ENCODE measurements at places on chromosomes 2 and 18.

- DNase-seq: peak; percentile 31
Observed at GRCh38 chr2:70901227-70902066, 34.3 kb upstream of the ATP6V1B1 start.

DNA sequence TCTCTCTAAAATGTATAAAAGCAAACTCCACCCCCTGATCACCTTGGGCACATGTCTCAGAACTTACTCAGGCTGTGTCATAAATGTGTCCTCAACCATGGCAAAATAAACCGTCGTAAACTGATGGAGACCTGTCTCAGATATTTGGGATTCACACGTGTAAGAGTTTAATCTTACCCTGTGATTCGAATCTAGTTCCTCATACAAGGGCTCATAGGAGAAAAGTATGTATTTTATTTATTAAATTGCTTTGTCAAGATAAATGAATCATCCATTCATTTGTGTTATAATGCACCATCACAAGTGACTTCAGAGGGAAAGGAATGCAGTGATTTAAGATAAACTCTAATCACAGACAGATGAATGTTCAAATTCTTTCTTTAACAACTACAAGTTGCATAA lies 712.5 kb upstream of the LRATD1 start:
- no peak for DNase-seq

GRCh38 chr18:48721312-48721711 lies 182.5 kb downstream of the CTIF start:
- DNase-seq: no peak

DNA sequence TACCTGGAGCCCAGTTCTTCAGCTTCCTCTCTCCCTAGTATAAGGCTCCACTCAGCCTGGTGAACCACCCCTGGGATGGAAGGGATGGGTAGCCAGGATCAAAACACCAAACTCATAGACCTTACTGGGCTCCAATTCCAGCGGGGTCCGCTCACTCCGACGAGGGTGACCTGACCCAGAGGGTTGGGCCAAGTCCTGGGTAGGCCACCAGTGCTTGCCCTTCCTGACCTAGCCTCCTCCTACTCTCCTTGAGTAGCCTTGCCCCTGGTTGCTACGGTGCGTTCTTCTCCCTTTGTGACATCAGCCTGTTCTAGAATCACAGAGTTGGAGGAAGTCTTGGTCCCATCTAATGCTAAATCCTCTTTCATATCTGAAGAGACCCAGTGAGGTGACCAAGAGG lies 537 bp upstream of the STAT4 start:
- peak; percentile 34 for DNase-seq

DNA sequence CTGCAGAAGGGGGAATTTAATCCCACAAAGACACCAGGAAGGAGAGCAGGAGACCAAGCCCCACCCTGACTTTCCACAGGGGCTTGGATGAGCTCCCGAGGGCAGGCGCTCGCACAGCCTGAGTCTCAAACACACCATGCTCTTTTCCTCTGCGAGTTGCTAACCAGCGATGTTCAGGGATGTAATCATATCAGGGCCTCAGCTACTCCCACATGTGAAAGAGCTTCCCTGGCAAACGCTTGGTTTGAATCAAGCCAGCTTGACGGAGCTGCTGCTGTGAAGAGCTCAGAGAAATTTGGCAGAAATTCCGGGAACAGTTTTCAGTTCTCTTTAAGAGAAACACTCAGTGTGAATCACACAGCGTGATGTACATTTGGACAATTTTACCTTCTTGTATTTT lies 385.8 kb downstream of the GALR1 start:
- DNase-seq: no peak

DNA sequence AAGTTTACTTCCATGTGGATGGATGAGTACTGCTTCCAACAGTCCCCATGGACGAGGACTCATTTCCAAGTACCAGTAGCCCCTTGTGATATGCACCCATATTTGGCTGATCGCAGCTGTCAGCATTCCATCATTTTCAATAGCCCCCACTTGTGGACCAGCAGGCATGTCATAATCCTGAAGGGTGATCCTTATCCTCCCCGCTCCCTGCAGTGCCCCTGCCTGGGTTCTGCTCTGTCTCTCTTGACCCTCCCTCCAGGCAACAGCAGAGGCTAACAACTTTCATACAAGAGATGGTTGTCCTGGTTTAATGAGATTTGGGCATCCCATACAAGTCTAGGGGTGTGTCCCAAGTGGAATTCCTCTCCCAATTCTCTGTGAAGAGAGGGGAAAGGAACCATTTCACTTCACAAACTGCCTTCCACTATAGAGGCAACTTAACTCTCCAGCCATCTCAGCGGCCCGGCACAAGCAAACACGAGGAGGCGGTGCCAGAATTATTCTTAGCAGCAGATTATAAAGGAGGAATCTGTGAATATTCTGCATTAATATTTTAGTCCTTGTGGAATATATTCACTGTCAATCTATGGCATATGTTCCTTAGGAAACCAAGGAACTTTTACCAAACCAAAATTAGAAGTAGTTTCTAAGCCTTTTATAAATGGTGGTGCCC lies 110.7 kb downstream of the RTN4 start:
- no peak for DNase-seq

DNA sequence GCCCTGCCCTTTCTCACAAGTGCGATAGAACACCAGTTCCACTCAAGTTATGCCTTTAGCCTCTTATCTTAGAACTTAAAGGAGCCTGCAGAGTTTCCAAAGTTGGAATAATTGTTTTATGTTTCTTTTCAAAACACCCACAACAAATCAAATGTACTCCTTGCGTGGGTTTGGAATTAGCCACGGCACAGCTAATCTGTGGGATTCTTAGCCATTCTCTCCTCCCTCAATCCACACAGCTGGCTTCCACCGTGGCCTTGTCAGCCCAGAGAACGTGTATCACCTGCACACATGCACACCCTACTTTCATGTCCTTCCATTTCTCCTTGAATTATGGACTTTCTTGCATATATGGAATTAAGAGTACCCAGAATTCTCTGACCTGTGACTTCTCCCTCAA lies 135.1 kb upstream of the LTBP1 start:
- no peak for DNase-seq

DNA sequence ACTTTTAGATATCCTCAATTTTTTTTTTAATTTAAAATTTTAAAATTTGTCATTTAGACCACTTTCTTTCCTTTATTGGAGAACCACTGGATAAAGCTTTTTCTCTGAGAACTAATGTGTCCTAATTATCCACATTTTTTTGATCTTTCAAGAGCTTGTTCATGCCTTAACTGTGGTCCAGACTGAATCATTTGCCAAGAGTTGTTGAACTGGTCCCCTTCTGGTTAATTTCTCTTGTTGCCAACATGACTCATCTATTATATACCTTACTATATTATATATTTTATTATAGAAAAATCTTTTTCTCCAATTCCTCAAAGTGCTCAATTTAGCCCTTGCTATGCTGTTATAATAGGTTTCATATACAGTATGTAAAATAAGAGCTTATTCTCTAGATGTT lies 53.1 kb upstream of the TMEM87B start:
- DNase-seq: no peak

GRCh38 chr2:176003958-176004357 lies 1.9 kb upstream of the LNPK start:
- no peak for DNase-seq

DNA sequence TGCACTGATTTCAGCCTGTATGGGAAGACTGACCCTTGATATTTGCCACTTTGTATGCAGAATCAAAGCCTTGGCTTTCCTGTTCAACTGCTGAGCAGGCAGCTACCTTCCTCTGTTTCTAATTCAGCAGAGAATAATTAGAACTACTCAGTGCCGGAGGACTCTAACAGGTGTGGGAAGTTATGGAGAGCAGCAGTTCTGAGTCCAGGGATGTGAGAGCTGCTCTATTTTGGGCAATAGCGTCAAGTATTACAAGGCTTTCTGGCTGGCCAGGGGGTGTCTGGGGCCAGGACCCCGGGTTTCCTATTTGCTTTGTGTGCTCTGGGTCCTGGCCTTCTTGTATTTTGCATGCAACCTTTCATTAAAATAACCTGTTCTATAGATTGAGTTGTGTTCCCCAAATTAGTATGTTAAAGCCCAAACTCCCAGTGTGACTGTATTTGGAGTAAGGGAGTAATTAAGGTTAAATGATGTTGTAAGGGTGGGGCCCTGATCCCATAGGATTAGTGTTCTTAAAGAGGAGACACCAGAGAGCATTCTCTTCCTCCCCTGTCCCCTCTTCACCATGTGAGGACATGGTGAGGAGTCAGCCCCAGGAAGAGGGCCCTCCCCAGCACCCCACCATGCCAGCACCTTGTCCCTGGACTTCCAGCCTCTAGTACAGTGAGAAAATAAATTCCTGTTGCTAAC lies 5.6 kb upstream of the NTSR2 start:
- no peak for DNase-seq

DNA sequence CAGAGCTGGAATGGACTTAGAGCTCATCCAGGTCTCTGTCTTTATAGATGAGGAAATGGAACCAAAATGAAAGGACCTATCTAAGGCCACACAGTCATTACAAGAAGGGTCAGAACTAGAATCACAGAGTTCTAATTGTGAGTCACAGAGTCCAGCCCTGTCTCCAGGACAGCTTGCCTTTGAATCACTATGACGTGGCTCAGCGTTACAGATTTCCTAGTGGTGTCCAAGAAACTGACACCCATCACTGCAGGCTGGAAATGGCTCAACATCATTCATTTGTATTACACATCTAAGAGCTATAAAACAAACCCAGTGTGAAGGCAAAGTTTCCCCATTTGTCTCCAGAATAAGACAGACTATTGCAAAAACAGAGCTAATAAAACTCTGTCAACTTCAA lies 164.3 kb upstream of the SIX2 start:
- no peak for DNase-seq

DNA sequence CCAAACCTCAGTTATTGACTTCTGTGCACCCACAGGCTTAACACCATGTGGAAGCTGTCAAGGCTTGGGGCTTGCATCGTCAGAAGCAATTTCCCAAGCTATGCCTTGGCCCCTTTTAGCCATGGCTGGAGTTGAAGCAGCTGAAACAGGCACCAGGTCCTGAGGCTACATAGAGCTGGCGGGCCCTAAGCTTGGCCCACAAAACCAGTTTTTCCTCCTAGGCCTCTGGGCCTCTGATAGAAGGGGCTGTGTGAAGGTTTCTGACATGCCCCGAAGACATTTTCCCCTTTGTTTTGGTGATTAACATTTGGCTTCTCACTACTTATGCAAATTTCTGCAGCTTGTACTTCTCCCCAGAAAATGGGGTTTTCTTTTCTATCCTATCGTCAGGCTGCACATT lies 9.1 kb upstream of the TMX3 start:
- DNase-seq: no peak

DNA sequence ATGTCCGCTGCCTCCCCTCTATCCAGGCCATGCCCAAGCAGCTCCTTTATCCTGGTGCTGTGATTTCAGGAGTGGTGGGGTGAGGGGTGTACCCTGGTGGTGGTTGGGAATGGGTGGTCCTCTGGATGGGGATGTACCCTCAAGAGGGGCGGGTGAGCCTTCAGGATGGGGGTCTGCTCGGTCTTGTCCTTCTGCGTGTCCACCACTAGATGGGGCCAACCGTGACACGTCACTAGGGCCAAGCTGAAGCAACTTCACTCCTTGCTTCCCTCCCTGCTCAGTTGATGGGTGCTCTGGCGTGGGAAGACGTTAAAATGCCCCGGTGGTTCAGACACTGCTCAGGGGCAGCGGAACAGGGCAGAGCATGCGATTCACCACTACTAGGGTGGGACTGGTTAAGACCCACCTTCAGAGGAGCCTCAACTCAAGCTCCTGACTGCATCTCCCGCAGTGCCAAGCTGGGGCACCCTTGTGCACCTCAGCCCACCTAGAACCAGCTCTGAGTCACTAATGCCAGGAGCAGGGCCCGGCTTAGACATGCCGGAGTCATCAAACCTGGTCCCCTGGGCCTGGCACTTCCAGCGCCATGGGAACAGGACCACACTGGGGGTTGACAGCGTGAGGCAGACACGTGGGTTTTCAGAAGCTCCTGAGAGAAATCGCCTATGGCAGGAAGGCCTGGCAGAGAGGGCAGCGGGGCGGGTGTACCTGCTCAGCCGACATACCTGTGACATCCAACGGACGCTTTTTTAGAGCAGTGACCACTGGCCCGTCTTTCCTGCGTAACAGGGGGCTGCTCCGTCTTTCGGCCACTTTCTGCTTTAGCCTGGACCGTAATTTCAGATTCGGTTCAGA lies 256.7 kb downstream of the HDAC4 start:
- DNase-seq: peak; percentile 53

DNA sequence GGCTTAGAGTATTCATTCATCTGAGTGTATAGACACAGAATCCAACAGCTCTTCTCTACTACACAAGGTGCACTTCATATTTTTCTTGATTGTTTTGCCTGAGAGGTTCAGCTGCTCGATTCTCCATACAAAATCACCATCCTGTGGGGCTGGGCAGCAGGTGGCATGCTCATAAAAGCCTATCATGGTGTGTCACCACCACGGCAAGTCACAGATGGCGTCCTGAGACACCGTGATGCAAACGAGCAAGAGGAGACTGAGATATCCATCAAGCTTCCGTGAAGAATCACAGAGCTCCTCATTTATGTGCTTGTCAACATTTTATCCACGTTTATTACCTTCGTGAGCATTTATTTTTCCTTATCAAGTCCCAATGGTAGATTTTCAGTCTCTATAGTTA lies 22.4 kb upstream of the NRP2 start:
- no peak for DNase-seq

DNA sequence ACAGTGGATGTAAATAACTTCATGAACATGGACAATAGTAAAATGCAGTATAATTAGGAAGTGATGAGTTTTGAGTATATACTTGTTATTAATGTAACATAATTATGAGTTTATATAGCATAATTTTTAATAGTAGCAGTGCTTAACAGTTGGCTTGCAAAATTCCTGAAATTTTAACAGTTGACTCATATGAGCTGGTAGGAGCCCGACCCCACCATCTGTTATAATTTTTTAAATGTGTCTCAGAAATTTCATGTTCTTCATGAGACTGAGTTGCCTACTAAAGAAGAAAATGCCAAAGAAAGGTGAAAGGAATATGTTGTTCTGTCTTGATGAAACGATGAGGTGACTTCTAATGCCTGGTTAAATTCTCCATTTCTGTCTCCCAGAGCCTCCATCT lies 62.6 kb downstream of the ITGB1BP1 start:
- no peak for DNase-seq

DNA sequence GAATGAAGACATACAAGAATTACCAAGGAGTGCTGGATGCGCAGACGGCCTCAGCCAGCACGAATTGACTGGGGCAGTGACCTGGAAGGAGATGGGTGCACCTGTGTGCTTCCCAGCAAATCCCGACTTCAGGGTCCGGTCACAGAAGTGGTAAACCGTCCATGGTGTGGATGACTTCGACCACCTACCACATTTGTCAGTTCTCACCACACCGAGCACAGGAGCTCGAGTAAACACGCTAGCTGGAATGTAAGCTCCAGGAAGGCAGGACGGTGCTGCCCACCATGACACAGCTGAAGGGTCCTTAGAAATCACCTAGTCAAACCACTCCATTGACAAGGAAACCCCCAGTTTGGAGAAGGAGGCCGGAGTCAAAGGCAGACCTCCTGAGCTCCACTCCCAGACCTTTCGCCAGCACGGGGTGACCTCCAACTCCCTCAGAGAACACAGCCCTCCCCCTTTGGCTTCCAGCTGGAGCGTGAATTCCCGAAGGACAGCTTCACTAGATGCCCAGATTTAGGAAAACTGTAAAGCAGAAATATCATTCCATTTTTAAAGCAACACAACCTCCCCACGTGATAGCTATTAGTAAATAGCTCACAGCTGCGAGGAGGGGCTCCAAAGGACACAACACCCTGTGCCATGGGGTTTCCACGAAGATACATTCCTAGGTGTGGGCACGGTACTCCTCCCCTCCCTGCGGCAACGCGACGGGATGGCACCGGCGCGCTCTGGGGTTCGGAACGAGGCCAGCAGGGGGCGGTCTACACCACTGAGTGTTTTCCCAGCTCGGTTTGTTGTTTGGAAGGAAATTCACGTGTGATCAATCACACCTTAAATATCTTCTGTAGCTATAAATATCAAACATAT lies 34.1 kb upstream of the GNAL start:
- peak; percentile 81 for DNase-seq
